Mesothelial cell of epicardium (in vitro differentiated cells): ENCODE measurements at places on chromosomes 4 and X. TPM values are rescaled to one million over a fixed set of nuclear protein-coding genes. Genes with fewer than 3 reads are reported as not detected.

CYP2U1 gene
- 6.6 to 7.7 TPM (median 7.0 TPM) in 3 replicates for total RNA-seq

BTC gene
- total RNA-seq, result 1.6 to 1.9 TPM (median 1.7 TPM) in 3 replicates

KIF4A gene
- 12.2 to 13.1 TPM (median 12.7 TPM) in 3 replicates for total RNA-seq

- no peak for DNase-seq
- peak overlapping the region; percentile 73 for H3K27ac ChIP-seq
- H3K4me3 ChIP-seq, result no peak overlapping the region
- peaks cover 41% of the 10 kb centered on the region for H3K4me1 ChIP-seq
- no peaks in the 10 kb centered on the region for H3K27me3 ChIP-seq
These were observed 64.6 kb downstream of the FHIP1A start for GRCh38 chr4:151473521-151474097.

- no peak for DNase-seq
- no peaks in the 10 kb centered on the region for H3K36me3 ChIP-seq
- peak overlapping the region; percentile 18 for H3K27ac ChIP-seq
- H3K4me3 ChIP-seq, result peak overlapping the region; percentile 60
- peaks cover 29% of the 10 kb centered on the region for H3K4me1 ChIP-seq
These were observed 1.1 kb downstream of the SLC38A5 start for GRCh38 chrX:48468693-48469691.
